MM.1S (cell line): ENCODE measurements at places on chromosomes 2 and 18.
A peak's percentile ranks its signal among the peaks of the same experiment; 100 is the strongest.

- DNase-seq = no peak
These were observed 748.6 kb upstream of the DDX18 start for GRCh38 chr2:117065912-117066311.

DNA sequence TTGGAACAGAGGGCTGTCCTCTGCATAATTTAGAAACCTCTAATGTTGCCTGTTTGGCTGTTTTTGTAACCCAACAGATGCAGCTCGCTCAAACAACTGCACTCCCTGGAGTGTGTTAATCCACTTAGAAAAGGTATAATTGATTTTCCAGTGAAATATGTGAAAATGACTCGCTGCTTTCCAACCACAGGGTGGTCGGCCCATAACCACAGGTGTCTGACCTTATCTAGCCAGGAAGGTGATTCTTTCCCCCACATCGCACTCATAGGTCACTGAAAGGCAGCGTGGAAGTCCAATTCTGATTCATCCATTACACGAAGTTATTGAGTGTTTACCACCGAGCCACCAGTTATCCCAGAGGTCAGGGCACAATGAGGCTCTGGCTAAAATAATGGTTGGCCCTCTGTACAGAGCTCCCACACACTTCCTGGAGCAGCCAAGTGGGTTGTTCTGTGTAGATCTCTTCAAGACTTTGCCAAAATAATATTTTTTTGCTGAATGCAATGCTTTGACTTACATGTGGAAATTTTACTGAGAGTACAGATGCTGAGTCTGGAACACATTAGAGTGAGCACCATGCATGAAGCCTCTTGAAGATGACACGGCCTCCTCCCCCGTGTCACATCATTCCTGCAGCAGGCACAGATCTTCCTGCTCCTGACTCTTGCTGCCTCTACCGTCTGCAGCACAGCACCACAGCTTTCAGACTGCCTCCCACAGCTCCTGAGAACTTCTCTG, 396.2 kb downstream of the ZNF516 start:
- no peak for DNase-seq

- peak; percentile 20 for DNase-seq
These were observed 714 bp upstream of the SCN9A start for GRCh38 chr2:166376488-166376828.

GRCh38 chr2:147456779-147457178, 388.1 kb upstream of the ACVR2A start:
- no peak for DNase-seq

DNA sequence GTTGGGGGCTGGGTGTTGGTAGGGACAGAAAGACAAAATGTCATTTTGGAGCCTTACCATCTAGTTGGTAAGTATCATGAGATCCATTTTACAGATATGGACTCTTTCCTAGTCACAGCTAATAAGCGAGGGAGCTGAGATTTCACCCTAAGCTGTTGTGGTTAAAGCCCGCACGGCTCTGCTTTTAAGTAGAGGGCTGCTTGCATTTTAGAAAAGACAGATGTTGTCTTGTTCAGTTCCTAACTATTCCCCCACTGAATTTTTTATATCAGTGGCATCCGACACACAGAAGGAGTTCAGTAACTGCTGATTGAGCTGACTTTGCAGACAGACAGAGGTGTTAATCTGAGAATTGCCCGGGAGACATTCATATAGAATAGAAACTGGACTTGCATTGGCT, 3.7 kb downstream of the QPCT start:
- peak; percentile 87 for DNase-seq

DNA sequence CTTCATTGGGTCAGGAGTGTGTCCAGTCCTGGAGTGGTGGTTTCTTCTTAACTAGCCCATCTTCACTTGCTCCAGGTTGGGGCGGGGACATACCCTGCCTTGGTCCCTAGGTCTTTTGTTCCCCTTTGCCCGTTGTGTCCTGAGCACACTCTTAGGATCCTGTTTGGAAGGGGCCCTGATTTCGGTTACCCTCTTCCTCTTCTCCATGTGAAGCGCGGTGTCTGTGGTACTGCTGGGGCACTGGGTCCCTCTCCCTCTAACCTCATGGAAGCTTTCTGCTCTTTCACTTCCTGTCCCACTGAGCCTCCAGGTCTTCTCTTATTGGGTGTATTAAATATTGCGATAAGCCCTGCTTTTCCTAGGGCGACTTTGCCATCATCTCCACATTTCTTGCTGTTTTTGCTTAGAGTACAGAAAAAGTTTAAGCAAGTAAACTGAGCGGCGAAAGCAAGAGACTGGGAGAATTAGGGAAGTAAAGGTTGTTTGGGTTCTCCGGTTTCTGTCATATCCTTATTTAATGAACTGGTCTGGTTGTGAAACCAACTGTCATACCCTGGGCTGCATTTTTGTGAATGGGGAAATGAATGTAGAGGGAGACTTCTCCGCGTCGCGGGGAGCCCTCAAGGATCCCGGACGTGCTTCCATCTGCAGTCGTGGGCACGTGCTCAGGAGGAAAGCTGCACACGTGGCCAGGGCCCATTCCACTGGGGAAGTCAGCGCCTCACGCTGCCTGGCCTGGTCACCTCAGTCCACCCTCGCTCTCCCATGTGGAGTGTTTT, 73.8 kb upstream of the B3GNT7 start:
- DNase-seq = no peak

- peak; percentile 61 for DNase-seq
These were observed 61.1 kb upstream of the ACYP2 start for GRCh38 chr2:54054271-54054670.
